ENCODE measurements at places on chromosomes 5 and 9.

- no peak for DNase-seq
Observed at GRCh38 chr5:117302473-117302872, 727.9 kb upstream of the SEMA6A start.

DNA sequence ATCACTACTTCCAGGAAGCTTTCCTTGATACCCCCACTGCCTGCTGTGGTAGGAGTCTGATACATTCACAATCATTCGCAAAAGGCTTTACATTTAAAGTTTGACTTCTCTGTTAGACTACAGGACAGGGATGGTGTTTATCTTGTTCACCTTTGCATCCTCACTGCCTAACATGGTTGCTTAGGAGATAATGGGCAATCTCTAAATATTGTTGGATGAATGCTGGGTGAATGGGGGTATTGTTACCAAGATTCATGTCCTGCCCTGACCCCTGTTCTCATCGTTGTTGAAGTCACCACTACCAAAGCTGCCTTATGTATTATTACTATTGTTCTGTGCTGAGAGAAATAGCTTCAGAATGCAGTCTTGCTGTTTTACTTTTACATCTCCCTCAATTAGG lies 7.7 kb upstream of the TMEFF1 start:
- DNase-seq, result no peak

- DNase-seq, result no peak
Observed at GRCh38 chr5:159543326-159543725, 213.0 kb upstream of the IL12B start.

DNA sequence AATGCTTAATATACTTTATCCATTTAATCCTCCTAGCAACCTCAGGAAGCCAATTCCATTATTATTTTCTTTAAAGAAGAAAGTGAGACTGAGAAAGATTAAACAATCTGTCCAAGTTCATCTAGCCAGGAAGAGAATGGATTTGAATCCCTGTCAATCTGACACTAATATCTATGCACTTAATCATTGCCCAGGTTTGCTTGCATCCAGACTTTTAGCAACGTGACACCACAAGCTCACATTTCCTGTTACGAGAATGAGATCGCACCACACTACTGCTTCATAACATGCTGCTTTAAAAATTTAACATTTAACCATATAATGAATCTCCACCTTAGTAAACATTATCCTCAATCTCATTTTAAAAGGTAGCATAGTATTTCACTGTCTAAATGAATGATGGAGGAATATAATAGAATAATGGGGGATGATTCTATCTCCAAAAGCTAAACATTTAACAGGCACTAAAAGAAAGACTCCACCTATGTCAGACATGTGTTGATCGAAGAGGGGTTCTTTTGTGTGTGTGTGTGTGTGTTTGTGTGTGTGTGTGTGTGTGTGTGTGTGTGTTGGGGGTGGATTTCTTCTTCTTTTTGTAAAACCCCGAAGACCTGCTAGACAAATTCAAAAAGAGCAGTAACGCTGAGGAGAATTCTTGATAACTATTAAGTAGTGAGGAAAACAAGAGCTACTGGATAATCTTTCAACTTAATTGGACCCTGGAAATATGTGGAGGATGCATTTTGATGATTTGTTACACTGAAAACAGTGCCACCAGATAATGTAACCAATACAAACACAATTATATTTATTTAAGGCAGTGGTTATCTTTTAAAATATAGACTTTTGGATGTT lies 138.7 kb upstream of the NR3C1 start:
- DNase-seq, result no peak

DNA sequence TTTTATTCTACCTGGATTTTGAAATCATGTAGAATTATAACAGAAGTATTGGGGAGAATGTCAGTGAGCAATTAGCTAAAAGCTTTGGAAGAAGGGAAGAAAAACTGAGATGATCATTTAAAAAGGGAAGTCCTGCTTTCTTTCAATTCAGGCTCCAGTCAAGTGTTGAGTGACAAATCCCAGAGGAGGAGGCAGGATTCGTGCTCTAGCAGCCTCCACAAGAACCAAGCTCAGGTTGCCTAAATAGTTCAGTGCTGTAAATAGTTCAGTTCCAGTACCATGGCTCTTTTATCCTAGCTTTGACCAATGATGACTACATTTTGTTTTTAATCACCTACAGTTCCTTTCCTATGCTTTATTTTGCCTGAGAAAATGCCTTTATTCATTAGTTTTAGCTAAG lies 204.9 kb upstream of the NREP start:
- DNase-seq, result peak; percentile 23

GRCh38 chr9:109411798-109412352 lies 86.2 kb downstream of the PTPN3 start:
- DNase-seq, result peak; percentile 87

DNA sequence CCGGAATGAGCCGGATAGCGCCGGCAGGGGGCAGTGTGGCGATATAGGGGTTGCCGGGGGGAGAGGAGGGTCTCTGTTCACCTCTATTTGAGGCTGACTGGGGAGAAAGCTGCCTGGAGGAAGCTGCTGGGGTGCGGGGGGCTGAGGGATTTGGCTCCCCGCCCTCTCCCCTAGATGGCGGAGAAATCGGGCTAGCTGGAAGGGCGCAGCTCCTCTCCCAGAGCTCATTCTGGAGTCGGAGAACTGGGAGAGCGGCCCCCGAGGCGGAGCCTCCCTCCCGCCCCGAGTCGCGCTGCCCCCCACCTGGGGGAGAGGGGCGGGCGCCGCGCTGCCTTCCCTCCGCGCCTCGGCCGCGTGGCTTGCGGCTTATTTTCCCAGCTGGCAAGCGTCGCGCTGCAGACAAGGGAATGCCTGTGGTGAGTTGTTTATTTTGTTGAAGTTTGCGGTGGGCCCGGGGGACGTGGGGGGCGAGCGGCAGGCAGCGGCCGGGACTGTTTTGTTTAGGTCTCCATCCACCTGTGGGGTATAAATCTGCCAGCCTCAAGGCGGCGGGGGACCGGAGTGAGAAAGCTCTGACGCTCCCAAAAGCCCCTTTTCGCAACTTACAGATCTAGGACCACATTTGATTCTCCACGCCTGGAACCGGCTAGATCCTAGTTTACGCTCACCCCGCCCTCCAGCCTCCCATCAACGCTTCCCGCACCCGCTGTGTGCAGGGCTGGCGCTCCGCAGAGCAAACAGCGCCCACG lies 4.1 kb upstream of the RGMB start:
- peak; percentile 4 for DNase-seq

- DNase-seq, result no peak
Observed at GRCh38 chr5:78793907-78794662, 145.5 kb upstream of the LHFPL2 start.

DNA sequence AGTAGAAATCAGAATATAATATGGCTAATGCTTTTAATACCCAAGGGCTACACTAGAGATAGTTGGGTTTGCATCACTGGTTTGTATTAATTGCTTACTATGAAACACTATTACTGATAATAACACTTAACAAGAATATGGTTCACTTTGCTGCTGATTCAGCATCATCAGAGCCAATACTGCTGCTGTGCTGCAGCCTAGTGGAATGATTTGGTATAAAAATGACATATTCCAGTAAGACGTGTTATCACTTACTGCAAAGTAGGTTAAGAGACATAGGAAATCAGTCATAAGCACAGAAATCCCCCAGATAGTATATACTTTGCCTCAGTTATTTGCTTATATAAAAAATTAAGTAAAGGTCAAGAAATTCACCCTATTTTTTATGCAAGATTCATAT lies 2.8 kb downstream of the CDH10 start:
- DNase-seq, result peak; percentile 51

DNA sequence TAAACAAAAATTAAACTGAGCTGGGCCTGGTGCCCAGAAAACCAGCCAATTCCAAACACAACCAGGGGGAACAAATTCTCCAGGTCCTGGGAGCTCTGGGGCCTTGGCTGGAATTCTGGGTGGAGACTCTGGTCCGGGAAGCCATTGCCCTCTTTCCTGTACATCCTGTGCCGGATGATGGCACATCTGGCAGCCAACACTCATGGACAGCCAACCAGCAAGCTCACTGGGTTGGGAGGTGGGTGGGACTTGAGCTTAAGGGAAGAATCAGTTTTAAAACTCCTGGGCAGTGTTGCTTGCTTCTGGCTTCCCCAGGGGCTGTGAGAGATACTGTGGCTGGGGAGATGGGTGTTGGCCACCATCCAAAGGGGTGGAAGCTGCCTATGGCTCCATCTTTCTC lies 56.1 kb downstream of the PCDH1 start:
- DNase-seq, result no peak

GRCh38 chr5:143893638-143894037 lies 81.7 kb downstream of the HMHB1 start:
- DNase-seq, result no peak

DNA sequence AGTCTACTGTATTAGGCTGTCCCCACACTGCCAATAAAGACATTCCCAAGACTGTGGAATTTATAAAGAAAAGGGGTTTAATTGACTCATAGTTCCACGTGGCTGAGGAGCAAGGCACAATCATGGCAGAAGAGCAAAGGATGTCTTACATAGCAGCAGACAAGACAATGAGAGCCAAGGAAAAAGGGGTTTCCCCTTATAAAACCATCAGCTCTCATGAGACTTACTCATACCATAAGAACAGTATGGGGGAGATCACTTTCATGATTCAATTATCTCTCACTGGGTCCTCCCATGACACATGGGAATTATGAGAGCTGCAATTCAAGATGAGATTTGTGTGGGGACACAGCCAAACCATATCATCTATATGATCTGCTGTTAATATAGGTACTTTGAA lies 14.8 kb upstream of the FSTL4 start:
- no peak for DNase-seq

All from NB4 (cell line).